Suppressor macrophage treated with lipopolysaccharide for 4 hours (primary cell): ENCODE measurements at places on chromosomes 3 and 15.
A peak's percentile ranks its signal among the peaks of the same experiment; 100 is the strongest.

DNA sequence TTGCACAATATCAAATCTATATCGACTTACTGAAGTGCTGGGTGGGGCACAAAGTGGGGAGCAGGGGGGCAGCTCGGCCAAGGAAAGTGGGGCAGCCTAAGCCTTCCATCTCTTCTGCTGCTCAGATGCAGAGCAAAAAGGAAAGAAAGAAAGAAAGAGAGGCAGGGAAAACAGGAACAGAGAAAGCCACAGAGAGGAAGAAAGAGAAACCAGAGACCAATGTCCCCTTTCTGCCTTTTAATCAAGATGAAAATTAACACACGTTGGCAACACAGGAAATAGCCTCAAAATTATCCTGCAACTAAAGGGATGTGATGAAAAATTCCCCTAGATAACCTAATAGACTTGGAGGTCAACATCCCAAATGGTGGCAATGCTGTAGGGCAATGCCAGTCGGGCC is 72.2 kb upstream of the RAD18 start:
- peak; percentile 29 for DNase-seq

GRCh38 chr3:13696699-13697098 is 147.8 kb downstream of the FBLN2 start:
- no peak for DNase-seq

DNA sequence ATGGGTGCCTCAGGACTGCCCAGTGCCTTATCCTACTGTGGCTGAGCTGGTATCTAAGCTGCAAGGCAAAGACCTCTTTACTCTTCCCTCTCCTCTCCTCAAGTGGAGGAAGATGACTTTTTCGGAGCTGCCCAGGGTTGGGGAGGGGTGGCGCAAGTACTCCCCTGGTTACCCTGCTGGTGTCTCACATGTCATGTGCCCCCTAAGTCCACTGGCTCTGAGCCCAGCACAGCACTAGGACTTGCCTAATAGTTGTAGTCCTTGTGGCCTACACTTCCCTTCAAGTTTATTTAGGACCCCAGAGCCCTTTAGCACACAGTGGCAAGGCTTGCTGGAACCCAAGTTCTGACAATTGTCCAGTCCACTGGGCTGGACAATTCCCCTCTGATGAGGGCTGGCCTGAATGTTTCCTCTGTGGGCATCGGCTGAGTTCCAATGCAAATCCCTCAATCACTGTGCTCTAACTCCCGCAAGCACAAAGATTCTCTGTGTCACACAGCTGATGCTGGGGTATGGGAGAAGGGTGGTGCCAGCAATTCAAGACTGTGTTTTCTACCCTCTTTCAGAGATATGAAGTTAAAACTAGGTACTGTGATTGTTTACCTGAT is 60.4 kb downstream of the UQCC5 start:
- DNase-seq, result no peak

DNA sequence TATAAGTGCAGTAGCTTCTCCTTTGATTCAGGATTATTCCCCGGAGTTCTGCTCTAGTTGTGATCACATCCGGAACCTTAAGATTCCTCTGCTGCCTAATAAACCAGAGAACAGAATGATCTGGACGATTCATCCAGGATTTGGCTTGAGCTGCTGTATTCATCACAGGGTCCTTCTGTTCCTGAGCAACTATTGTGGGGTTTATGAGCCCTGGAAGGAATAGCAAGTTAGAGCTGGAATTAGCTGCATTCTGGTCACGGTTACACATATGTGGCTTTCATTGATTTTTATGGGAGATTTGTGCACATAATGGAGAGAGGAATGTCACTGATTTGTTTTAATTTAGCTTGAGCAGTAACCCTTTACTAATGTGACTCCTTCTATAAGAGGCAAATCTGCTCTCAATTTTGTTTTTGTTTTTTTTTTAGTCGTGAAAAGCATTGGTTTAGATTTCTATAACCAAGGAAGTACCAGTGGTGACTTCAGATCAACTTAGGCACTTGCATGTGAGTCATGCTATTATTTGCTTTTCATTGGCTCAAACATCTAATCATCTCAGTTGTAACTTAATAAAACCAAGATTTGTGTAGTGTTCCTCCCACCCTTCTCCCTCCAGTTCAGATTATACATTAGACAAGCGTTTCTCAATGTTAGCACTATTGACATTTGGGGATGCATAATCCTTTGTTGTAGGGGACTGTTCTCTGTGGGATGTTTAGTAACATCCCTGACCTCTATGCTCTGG is 148.5 kb downstream of the OTOL1 start:
- DNase-seq, result no peak

DNA sequence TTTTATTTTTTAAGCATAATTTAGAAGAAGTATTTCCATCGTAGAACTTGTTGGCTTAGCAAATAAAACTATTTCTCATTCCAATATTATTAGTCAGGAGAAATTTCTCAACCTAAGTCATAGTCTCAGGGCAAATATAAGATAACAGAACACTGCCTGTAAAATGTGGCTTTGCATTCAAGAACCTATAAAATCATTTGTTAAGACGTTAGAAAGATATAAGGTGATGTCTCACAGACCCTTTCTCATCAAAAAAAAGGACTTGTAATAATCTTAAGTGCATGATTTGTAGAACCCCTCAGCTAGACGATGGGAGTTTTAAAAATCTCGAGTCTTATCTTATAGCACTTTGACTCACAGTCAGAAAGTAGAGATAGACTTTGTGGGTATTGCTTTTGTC is 314.7 kb upstream of the CFAP20DC start:
- no peak for DNase-seq

GRCh38 chr15:63950911-63951481 is 95.3 kb downstream of the DAPK2 start:
- DNase-seq, result no peak

- DNase-seq, result no peak
Observed at GRCh38 chr15:92463826-92464225, 70.1 kb downstream of the ST8SIA2 start.

DNA sequence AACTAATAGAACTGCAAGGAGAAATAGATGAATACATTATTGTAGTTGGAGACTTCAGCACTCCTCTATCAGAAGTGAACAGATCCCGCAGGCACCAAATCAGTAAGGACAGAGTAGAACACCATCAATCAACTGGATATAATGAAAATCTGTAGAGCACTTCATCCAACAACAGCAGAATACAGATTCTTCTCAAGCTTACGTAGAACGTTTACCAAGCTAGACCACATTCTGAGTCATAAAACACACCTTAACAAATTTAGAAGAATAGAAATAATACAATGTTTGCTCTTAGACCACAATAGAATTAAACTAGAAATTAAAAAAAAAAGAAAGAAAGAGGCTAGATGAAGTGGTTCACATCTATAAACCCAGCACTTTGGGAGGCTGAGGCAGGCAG is 70.7 kb upstream of the NEDD4 start:
- DNase-seq, result no peak

GRCh38 chr15:78044407-78045155 is 32.9 kb downstream of the TBC1D2B start:
- DNase-seq, result peak; percentile 89

DNA sequence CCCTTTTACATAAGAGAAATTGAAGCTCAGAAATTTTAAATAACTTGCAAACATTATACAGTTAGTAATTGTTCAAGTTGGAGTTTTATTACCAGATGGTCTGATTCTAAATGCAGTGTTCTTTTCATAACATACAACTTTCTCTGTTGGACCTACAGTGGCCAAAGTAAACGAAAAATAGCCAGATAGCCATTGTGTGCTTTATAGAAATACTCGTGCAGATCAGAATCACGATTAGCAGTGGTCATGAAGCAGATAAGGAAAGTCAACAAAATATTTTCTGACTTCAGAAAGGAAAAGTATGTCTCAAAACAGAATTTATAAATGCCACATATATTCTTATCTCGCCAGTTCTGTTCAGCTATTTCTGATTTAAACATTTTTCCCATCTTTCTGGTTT is 436.9 kb downstream of the CNTN6 start:
- no peak for DNase-seq

DNA sequence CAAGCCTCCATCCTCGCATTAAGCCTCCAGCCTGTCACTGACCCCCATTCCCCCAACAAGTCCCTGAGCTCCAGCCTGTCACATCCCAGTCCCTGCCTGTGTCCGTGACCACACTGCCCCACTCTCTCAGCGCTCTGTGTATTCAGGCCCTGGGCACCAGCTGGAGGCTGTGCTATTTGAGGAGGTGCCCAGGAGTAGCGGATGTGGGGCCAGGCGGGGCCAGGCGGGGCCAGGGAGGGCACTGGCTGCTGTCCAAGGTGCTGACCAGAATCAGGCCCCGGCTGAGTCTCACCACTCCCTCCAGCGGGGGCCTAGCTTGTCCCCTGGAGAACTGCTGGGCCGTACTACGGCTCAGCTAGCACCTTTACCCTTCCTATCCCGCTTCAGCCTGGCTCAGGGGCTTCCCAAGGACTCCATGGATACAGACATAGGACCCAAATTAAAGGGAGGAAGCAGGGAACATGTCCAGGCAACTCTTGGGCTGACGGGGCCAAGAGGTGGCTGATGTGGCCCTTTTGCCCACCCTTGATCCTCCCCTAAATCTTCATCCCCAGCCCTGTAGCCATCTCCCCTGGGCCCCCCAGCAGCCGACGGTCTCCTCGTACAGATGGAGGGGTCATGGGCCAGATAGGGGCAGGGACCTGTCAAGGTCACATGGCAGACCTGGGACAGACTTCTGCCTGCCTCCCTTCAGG is 1.1 kb downstream of the HHATL start:
- DNase-seq, result peak; percentile 62

- DNase-seq, result peak; percentile 95
Observed at GRCh38 chr15:94174399-94174802, 57.0 kb upstream of the MCTP2 start.

- no peak for DNase-seq
Observed at GRCh38 chr3:6394944-6395343, 466.0 kb upstream of the GRM7 start.

GRCh38 chr15:68592544-68592943 is 13.8 kb downstream of the CORO2B start:
- DNase-seq, result no peak
